Effector CD4-positive, alpha-beta T cell (primary cell): ENCODE measurements at places on chromosomes 7 and 10.

DNA sequence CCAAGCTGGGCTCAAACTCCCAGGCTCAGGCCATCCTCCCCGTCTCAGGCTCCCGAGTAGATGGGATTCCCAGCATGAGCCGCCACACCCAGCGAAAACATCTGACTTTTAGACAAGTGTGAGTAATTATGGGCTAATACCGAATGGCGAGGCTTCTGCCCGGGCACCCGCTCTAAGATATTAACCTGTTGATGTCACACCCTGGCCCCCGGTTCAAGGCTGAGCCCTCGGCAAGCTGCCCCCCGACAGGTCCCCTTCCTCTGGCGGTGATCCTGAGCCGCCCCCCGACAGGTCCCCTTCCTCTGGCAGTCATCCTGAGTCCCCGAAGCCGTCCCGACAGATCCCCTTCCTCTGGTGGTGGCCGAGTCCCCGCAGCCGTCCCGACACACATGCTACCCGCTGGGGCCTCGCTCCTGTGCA, 5.2 kb downstream of the PSMG3 start:
- DNase-seq, result no peak

DNA sequence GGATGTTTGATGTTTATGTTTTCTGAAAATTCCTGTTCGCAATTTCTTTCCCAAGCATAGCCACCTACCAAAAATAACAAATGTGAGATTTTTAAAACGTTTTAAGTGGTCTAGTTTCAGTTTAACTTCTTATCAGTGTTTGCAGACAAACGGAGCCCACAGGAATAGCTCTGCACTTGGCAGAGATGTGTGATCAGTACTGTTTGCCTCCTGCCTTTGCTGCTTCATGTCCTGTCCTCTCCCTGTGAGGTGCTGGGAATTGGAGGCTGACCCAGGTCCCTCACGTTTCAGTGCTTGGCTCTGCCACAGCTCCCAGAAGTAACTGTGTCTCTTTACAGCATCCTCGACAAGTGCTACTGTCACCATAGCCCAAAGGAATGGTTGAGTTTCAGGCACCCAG, 1.2 kb downstream of the UCN3 start:
- DNase-seq, result no peak

DNA sequence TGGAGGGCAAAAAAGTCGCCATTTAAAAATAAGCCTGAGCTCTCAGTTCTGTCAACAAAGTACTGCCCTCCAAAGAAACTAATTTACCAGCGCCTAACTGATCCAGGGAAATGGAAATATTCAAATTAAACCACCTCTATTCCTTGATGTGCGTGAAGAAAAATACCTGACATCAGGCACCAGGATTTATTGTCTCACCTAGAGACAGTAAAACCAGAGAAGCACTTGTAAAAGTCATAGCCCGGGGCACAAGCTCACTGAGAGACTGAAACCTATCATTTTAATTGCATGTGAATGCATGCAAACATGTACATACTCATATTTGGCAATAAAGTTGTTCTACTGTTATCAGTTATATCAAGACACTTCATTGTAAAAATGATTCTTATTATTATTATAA, 147.3 kb upstream of the VSTM2A start:
- DNase-seq, result no peak

DNA sequence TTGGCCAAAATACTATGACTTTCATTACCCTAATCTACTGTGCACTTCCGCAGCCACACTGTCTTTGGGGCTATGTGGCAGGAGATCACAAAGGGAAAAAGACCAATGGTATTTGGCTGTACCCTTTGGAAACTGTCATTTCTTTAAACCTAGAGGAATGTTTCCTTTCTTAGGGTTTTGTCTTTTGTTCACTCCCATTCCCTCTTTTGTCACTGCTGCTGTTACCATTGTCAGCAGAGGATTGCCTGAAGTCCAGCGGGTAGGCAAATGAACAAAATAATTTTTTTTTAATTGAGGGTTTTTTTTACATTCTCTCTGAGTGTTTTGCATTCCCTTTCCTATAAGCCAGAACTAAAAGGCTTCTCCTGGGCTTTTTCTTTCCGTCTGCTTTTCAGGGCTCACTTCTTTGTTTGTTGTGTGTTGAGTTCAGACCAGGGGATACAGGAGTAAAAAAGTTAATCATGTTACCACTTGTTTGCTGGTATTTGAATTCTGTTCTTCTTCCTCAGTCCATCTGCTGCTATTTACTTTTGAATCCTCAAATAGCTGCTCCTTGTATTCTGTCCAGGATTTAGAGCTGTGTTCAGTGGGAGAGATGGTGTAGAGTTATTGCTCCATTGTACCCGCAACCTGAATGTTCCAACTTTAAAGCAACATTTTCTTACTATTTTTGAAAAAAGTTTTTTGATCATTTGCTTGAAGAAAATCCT, 374.6 kb downstream of the SUGCT start:
- no peak for DNase-seq

DNA sequence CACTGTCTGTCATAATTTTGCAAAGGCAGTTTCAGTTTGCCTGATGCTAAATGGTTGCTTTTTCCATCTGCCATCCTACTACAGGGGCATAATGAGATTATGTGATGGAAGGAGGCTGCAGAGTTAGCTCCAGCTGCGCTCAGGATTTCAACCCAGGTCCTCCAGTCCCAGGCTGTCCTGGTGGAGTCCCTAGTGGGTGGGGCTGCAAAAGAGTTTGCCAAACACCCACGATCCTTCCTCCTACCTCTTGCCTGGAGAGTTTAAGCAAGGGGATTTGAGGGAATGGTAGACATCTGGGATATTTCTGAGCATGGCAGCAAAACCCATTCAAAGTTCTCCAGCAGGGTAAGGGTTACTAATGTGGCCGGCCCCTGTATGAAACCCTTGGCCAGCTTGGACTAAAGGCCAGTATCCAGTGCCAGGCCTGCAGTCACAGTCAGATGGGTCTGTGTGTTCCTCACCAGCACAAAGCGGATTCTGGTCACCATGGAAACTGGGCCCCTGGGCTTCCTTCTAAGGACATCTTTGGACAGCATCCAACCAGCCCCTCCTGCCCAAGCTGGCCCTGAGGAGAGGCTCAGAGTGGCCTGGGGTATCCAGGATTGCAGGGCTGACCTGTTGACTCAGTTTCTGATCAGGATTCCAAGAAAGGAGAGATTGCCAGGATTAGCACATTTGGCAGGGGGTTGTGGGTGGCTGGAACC, 42.7 kb upstream of the CHST3 start:
- no peak for DNase-seq

- no peak for DNase-seq
These were observed 15.4 kb upstream of the FZD9 start for GRCh38 chr7:73418113-73418703.

- no peak for DNase-seq
These were observed 10.3 kb downstream of the PWWP2B start for GRCh38 chr10:132407243-132407746.

DNA sequence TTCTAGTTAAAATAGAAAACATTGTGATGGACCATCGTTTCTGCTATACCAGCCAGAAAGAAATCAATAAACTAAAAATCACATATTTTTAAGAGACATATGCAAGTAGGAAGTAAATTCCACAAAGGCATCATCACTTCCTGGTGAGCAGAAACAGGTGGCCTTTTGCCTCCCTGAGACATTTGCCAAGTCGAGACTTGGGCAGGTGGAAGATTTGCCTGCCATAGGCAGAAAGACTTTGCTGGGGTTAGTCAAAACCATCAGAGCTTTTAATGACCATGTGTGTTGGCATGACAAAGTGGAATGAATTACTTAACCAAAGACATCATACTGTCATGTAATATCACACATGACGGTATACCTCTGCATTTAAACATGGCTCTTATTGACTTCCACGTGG, 66.0 kb upstream of the FGL2 start:
- no peak for DNase-seq
